ENCODE measurements at places on chromosomes 6 and 20.

- no peak for DNase-seq
These were observed 55.2 kb upstream of the ASIP start for GRCh38 chr20:34185766-34186620.

DNA sequence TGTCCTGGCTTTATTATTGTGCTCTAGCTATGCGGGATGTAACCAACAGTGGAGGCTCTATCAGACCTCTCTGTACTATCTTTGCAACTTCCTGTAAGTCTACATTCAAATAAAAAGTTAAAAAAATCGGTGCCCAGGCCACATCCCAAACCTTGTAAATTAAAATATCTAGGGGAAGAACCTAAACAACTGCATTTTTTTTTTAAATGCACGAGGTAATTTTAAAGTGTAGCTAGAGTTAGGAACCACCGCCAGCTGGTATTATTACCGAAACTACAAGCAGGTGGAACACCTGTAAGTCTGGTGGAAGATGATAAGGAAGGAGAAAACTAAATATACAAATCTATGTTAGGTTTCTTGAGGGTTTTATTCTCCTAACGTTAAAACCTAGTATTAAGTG is 34.5 kb upstream of the ID4 start:
- no peak for DNase-seq

- no peak for DNase-seq
These were observed 357.8 kb downstream of the MAFB start for GRCh38 chr20:40331249-40331648.

GRCh38 chr20:6485351-6485750 is 282.1 kb upstream of the BMP2 start:
- DNase-seq: no peak

DNA sequence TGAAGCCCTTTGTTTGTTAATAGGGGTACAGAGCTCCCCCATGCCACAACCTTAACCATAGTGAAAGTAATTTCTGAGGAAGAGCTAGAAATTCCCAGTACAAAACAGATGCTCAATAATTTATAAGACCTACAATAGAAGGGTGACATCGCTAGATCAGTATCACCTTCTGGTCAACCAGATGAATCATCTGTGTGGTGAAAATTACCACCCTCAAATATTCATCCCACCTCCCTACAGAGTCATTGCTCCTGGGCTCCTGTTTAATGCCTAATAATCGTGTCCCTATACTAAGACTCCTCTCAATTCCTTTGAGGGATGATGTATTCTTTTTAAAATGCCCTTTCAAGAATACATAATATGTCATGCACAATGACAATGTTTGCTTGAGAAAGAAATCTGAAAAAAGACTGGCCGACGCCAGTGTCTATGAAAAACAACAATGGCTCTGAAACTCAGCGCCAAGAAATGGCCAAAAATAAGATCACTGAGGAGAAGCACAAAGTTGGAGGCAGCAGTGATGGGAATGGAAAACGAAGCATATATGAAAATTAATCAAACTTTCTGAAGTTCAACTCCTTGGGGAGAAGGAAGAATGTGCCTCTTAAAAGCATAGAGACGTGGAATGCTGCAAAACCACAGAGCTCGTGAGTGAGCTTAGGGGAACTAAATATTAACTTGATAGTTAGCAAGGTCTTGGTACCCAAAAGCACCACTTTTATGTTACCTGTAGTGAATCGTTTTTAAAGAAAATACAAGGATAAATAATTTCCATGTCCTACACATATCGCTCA is 11.0 kb upstream of the ADGRF5 start:
- DNase-seq: no peak

DNA sequence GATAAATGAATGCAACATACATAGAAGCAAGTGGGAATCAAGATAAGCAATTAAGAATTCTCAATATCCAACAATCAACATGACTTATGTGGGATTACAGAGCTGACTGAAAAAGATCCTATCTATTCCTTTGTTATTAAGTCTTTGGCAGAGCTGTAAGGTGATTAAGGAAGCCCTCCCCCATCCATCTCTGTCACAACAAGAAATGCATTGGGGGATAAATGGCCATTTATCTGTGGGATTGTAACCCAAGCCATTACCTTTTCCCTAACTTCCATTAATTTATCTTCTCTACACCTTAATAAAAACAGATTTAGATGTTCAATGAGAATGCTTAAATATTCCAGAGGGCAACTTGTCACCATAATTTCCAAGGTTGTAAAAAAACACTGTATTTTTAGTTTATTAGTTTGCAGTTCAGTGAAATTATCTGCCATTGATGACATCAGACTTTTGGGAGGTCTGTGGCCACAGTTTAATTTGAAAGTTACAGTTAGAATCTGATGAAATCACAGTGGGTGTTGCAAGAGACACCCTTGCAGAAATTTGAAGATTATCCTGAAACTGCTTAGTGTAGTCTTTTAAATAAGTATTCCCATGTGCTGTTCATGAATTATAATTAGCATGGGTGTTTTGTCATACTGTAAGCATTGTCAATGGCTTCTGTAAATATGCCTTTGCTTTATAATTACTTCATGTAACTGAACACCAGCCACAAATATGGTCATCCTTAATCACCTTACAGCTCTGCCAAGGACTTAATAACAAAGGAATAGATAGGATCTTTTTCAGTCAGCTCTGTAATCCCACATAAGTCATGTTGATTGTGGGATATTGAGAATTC is 49.4 kb upstream of the FYN start:
- no peak for DNase-seq

GRCh38 chr6:6676910-6677441 is 88.5 kb downstream of the LY86 start:
- DNase-seq: peak; percentile 76

DNA sequence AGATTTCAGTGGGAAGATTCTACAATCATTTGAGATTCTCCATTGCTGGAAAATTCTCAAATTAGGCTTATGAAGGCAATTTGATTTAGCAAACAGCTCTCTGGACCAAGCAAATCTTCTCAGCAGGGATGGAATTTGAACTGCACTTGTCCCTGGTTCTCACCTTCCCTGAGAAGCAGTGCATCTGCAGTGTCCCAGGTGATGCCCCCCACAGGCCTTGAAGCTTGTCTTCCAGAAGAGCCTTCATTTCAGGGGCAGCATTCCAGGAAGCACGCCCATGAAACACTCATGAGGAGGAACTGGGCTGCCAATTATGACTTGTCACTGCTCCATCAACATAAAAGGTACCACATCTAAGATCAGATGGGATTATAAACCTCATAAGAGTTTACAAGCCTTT is 82.8 kb upstream of the HDAC2 start:
- no peak for DNase-seq

GRCh38 chr6:81451787-81452186 is 300.7 kb downstream of the TENT5A start:
- no peak for DNase-seq

DNA sequence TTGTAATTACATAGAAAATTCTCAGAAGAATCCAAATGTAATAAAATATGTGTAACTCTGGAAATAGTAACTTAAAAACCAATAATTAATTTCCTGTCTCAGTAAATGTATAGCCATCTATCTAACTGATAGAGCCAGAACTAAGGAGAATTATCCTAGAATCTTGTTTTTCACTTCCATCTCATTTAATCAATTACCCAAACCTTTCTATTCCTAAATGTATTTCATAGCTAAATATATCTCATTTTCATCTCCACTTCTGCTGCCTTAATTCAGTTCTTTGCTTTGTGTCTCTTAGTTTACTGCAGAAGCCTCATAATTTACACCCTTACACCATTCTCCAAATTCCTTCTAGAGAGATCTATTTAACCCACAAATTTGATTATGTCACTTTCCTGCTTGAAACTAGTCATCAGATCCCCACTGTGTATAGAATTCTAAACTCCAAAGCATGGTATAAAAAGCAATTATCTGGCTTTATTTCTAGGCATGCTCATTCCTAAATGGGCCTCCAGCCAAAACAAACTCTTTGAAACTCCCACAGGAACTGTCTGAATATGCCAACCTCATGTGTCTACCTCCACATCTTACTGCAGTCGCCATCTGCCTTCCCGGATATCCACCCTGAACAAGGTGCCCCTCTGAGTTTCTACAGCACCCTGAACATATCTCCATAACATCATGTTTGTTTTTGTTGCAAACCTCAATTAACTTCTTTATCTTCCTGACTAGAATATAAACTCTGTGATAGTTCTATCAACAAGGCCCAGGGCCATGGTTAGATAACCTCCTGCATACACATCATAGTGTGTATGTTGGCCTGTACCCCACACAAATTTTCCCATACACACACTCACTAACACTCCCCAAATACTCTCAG is 70.5 kb upstream of the ADTRP start:
- no peak for DNase-seq

DNA sequence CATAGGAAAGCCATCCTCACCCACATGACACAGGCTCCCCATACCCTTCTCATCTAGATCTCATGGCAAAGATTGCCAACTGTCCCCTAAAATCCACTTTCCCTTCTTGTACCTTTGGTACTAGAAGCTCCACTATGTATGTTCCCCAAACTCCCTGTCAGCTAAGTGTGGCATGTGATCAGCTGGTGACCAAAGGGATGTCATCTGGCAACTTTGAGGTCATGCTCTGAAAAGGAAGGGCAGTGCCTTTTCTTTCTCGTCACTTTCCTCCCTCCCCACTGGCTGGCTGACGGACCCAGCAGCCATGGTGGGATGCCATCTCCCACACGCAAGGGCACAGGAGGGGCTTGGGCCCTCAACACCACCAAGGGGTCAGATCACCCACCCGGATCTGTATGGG is 23.8 kb upstream of the TAF8 start:
- DNase-seq: no peak

DNA sequence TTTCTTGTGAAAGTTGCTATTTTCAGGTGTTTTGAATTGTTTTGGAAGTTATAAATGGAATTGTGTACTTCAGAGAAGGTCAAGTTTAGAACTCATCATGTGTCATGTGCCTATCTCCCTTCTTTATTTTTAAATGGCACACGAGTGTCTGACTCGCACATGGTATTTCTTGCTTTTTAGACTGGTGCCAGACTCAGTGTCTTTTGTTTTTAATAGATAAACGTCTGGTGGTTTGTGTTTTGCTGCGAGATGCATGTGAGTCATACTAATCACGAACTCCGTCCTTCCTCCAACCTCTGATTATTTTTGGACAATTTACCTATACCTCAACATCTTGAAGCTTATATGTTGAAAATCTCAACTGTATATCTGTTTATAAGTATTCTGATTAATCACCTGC is 292.1 kb downstream of the CDKAL1 start:
- no peak for DNase-seq

DNA sequence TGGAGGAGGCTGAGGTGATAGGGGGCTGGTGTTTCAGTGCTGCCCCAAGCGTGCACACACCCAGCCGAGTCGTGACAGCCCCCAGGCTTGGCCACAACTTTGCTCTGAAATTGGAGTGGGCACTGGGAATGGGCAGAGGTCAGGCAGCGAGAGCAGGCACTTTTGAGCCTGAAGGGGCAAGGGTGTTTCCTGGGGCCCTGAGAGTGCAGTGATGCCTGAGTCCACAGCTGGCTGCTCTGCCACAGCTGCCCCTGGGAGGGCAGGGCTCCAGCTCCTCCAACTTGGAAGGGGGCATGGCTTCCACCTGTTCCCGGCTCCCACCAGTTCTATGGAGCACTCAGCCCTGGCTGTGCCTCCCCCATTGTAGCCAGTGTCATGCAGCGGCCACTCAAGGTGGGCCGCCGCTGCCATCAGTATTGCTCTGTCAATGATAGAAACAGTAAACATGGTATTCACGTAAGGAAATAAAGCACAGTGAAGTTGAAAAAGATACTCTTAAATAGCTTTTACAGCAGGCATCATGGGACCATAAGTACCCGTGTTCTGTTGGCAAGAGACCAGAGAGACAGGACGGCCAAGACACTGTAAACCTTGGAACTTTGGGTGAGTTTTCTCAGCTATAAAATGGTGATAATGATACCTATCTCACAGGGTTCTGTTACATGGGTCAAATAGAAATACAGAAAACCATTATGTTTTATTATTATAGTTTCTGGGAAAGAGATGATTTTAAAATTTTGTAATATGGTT is 108.9 kb downstream of the THEMIS start:
- no peak for DNase-seq

- no peak for DNase-seq
These were observed 13.3 kb downstream of the HLA-DPB1 start for GRCh38 chr6:33088931-33089620.

DNA sequence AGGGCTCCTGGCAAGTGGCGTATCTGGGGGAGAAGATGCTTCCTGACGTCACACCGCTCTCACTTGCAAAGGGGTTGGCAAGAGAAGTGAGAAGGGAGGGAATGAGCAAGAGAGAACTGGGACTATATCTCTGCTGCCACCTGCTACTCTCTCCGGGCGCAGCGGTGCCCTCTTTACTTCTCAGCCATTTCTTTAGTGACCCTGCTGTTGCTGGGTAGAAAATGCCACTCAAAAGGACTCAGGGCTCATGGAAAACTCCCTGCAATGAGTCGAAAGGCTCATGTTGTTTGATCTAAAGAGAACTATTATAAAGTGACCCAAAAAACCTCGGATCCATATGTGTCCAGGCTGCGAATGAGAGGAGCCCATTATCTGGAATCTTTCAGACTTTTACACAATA is 401.8 kb downstream of the SAMD5 start:
- no peak for DNase-seq

- no peak for DNase-seq
These were observed 7.7 kb upstream of the CDK5RAP1 start for GRCh38 chr20:33408716-33409654.

DNA sequence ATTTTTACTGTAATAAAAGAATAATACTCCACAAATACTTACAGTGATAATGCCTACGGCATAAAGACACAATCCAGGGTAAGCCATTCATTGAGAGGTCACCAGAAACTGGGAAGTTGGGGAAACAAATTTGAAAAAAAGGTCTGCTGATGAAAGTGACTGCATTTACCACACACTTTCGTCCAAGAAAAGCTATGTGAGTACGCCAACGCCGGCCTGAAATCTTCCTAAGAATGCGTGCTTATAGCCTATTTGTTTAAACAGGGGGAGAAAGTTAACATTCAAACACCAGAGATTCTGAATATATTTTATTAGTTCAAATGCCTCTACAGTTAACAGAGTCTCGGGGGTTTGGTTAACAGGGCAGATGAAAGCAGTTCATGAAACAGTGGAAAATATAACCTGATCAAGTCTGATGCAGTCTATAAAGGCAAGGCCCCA is 657 bp upstream of the LTV1 start:
- peak; percentile 2 for DNase-seq

- peak; percentile 29 for DNase-seq
These were observed 5.6 kb upstream of the VNN2 start for GRCh38 chr6:132763269-132763668.
